ENCODE measurements at places on chromosomes 5 and 9. TPM values are rescaled to one million over a fixed set of nuclear protein-coding genes. Genes with fewer than 3 reads are reported as not detected.

TBCA gene
- 122 TPM for total RNA-seq

HSD17B4 gene
- 138 TPM for total RNA-seq

S1PR3 gene
- 12.6 TPM for total RNA-seq

ADAMTS13 gene
- not detected for total RNA-seq

ISL1 gene
- not detected for total RNA-seq

Measured in RPMI7951 (cell line).